Activated CD4-positive, alpha-beta T cell treated with anti-CD3 and anti-CD28 coated beads for 36 hours (primary cell): ENCODE measurements at places on chromosomes 5 and 9.

DNA sequence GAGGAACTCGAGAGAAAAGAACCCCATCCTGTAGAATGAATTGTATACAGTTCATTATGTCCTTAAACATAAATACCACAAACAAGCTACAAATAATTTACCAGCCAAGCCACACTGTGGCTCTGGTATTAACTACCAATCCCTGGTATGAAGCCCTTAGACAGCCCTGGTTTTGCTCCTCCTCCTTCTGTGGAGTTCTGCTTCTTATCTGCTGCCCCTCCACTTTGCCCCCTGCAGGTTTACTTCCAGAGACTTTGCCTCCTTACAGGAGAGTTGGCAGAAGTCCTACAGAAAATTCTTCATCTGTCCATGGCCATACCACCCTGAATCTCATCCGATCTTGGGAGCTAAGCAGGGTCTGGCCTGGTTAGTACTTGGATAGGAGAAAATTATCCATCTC, 219.8 kb downstream of the ACTL7B start:
- no peak for DNase-seq

DNA sequence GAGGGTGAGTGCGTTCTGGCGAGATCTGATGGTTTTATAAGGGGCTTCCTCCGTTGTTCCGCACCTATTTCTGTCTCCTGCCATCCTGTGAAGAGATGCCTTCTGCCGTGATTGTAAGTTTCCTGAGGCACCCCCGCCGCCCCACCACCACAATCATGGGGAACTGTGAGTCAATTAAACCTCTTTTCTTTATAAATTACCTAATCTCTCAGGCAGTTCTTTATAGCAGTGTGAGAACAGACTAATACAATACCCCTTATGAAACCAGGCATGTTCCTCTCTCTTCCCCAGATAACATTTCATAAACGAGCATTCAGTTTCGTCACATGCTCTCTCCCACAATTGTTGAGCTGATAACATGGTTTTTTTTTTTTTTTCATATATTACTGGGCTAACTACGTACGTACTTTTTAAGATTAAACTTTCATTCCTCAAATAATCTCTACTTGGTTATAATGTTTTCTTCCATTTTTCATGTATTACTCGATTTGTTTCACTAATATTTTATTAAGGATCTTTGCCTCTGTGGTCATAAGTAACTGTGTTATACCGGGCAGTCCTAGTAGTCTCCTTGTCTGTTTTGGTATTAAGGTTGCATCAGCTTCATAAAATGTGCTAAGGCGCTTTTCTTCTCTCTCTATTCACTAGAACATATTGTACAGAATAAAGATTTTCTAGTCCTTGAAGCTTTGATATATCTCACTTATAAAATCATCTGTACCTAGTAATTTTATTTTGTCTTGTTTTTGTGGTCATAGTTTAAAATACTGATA, 64.9 kb upstream of the MVB12B start:
- DNase-seq, result no peak

DNA sequence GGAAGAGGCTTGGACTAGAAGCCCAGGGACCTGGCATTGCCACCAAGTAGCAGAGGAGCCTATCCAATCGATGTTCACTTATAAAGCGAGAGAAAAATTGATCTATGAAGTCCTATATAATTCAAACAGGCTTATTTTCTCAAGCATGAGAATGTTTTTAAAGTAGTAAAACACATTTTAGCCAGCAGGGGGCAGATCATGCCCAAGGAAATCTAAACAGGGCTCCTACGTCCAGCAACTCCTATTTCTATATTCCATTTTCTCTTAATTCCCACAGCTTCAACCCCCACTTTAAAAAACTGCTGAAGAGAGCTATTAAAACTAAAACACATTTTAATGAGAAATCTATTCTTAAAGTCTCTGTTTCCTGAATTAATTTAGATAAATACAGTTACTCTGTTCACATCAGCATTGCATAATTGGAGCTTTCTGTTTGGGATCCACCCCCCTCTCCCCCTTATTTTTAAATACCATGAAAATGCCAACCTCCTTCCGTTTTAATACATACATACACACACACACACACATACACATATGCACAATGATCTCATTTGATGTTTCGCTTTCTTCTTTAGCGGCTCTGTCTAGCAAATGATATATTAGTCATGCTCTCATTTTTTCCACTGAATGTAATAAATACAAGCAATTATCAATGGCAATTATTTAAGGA, 144.9 kb downstream of the MYO10 start:
- peak; percentile 33 for DNase-seq

- DNase-seq, result no peak
Measured at GRCh38 chr5:171379961-171380360, 7.7 kb upstream of the NPM1 start.

DNA sequence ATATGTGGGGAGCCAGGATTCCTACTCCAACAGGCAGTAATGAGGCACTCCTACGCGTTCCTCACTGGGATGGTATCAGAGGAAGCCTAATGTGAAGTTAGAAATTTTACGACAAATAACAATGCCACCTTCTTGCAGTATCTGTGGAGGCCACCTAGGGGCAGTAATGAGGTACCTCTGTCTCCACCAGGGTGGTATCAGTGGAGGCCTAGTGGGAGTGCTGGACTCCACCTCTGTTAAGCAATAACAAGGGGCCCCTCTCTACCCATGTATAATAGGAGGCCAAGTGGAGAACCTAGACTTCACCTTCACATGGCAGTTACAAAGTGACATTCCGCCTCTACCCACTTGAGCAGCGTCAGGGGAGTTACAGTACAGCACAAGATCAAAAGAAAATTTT, 147.9 kb downstream of the PLPPR1 start:
- no peak for DNase-seq

DNA sequence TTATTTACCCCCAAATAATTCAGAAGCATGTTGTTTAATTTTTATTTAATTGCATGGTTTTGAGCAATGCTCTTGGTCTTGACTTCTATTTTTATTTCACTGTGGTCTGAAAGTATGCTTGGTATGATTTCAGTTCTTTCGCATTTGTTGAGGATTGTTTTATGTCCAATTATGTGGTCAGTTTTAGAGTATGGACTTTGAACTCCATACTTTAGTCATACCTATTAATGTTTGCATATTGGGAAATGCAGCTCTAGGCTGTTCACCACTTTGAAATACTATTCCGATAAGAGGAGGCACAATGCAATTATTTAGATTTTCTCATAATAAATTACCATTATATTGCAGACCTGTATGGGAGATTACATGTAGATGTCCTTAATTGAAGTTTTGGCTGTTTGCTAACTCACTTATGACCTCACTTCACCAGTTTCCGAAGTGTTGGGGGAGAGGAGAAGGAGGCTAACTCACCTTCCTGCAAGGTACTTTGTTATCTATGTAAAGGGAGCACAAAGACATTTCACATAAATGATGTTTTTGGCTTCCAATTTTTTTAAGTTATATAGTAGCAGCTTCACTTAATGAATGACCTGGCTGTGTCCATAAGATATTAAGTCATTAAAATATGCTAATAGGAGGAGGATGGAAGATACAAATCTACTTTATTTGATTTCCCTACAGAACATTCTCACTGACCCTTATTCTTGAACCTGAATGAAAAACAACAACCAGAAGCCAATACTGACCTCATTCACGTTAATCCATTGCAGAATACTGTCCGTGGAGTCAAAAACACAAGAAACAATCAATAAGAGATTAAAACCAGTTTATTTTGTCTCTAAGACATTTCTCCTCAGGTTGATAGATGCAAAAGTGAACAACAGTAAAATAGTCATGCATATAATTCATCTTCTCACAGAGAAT, 970.3 kb upstream of the ARRDC3 start:
- no peak for DNase-seq

DNA sequence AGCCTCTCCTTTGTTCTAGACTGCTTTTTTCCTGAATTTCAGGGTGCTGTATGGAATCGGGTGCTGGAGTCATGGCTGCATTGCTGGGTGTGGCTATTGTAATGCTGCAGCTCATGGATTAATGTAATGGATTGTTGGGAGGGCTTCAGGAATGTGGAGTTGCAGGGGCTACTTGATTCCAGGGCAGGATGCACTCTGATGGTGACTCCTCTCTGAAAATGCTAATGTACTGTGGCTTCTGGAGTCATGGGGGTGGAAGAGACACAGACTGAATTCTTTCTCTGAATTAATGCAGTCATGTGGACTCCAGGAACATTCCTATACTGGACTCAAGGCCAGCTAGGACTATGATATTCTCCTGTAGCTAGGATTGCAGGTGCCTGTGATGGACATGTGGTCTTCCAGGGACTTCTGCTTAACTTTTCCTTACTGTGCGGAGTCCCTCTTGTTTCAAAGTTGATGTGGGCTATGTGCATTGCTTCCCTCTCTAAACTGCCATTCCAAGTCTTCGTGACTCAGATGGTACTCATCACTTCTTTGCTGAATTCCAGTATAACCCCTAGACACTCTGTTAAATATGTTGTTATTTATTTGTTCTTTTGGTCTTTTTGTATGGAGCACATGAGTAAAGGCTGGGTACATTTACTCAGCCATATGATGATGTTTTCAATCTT, 396.2 kb downstream of the KCTD16 start:
- no peak for DNase-seq

- no peak for DNase-seq
Measured at GRCh38 chr9:110864011-110864410, 174.3 kb downstream of the LPAR1 start.

DNA sequence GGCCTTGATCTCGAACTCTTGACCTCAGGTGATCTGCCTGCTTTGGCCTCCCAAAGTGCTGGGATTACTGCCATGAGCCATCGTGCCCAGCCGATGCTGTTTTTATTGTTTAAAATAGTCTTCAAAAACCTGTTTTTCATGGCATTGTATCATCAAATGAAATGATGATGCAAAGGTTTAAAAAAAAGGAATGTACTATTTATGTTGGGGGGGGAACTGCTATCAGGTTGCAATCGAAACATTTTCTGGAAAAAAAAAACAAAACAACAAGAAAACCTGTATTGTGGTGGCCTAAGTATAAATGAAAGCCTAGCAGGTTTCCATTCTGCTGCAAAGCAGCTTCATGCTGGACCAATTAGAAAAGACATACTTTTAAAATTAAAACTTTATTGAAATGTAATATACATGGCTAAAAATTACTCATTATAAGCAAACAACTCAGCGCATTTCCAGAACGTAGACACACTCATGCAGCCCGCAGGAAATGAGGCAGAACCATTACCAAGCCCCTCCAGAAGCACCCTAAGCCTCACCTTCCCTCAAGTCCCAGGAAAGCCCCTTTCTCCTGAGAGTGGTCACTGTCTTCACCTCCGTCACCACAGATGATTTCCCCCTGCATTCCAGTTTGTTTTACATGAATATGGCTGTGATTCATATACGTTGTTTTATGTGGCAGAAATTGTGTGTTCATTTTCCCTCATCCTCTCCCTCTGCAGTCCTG, 19.0 kb downstream of the GPR107 start:
- DNase-seq, result peak; percentile 20

- DNase-seq, result no peak
Measured at GRCh38 chr5:1555808-1556731, 32.3 kb upstream of the LPCAT1 start.

DNA sequence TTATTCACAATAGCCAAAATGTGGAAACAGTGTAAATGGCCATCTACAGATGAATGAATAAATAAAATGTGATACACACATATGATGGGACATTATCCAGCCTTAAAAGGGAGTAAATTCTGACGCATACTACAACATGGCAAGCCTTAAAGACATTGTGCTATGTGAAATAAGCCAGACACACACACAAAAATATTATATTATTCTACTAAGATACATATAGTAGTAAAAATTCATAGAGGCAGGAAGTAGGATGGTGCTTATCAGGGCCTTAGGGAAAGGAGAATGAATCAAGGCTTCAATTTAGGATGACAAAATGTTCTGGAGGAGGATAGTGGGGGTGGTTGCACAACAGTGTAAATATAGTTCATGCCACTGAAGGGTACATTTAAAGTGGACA, 346.7 kb upstream of the SMARCA2 start:
- no peak for DNase-seq

DNA sequence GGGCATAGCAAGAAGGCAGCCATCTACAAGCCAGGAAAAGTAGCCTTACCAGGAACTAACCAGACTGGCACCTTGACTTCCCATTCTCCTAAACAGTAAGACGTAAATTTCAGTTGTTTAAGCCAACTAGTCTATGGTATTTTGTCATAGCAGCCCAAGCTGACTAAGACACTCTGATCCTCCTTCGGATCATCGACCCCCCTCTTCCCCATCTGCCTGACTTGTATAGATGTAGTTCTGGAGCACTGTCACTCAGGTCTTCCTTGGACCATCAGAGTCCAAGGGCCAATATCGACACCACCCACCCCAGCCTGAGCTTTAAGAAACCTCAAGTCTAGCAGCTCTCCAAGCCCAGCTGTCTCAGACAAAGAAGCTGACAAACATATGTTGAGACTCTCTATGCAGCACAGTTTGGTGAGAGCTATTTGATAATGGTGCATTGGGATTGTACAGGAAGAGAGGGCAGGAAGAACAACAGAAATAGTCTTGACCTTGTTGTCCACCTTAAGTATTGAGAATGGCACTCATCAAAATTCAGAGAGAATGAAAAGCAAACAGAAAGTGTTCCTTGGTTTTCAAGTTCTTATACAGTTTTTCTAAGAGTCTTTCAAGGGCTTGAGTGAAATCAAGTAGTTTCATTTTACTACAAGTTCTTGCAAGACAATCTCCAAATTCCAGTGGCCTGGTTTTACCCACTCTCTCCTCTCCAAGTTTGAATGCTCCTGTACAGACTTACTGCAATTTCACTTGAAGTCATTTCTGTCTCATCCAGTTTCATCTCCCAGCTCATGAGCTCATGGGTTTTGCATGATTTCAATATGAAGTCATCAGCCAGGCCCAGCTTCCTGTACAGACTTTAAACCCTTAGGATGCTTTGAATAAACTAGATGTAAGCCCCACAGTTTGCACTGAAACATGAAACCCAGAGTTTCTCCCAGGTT, 122.3 kb upstream of the RAI14 start:
- peak; percentile 56 for DNase-seq

- DNase-seq, result no peak
Measured at GRCh38 chr9:110911659-110912418, 126.4 kb downstream of the LPAR1 start.

DNA sequence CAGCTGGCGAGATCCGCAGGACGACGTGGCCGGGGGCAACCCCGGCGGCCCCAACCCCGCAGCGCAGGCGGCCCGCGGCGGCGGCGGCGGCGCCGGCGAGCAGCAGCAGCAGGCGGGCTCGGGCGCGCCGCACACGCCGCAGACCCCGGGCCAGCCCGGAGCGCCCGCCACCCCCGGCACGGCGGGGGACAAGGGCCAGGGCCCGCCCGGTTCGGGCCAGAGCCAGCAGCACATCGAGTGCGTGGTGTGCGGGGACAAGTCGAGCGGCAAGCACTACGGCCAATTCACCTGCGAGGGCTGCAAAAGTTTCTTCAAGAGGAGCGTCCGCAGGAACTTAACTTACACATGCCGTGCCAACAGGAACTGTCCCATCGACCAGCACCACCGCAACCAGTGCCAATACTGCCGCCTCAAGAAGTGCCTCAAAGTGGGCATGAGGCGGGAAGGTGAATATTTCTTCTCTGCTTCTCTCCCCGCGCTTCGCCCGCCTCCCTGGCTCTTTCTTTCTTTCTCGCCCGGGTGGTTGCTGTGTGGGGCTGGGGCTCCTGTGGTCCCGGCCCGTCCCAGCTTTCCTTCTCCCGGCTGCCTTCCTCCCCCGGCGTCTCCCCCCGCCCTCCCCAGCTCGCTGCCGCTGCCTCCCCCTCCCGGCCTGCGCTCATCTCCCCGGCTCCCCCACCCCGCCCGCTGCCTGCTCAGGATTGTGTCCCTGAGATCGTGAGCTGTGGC, 2.2 kb downstream of the NR2F1 start:
- DNase-seq, result peak; percentile 26
